Retinal pigment epithelial cell (primary cell): ENCODE measurements at places on chromosomes 5 and 9.

DNA sequence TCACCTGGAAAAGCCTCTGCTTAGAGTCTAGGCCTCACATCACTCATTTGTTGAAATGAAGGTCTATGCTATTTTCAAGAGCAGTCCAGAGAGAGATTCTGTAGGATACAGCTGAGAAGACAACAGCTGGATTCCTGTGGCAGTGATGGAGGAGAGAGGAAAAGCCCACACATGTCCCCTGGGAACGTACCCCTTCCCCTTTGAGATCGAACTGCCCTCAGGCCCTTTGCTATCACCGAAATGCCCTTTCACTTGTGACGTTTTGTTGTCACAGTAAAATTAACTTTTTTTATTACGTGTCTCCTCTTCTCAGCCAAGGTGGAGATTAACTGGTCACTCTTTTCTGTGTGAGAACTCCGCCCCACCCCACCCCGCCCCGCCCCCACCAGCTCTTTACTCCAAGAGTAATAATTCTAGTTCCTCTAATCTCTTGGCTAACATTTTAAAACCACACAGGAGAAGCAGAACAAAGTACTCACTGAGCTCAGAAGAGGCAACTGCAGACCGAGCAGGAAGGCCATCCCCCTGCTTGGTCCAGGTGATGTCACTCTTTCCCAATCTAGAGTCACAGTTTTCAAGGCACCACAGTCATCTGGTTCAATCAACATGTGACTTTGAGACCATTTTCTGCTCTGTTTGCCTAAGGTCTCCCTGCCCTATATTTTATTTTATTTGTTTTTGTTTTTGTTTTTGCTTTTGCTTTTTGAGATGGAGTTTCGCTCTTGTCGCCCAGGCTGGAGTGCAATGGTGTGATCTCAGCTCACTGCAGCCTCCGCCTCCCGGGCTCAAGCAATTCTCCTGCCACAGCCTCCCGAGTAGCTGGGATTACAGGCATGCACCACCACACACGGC, 105.6 kb downstream of the SUSD1 start:
- DNase-seq: no peak

DNA sequence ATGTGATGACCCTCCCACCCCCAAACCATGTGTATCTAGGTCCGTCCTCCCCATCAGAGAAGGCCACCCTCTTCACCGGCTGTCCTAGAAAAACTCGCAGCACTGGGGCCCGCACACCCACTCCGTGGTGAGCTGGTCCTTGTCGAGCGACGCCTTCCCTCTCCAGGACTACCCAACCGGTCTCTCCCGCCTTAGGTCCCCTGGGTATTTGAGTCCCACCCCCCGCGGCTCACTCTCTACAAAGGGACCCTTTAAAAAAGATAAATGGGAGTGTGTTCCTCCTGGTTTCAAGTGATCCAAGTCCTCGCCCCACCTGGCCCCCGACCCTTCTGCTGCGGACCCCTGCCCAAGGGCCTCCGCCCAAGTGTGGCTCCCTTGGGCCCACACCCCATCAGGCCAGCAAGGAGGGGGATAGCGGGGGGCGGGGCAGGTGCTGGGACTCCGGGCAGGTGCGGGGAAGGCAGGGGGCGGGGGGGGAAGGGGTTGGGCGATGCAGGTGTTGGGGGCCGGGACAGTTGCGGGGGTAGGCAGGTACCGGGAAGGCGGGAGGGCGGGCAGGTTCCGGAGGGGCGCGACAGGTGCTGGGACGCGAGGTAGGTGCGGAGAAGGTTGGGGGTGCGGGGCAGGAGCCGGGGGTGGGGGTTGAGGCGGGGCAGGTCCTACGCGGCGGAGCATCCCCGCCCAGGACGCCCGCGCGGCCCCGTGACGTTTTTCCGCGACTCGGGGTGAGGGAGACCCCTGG, 970 bp upstream of the ARRDC1 start:
- DNase-seq: no peak

- no peak for DNase-seq
Measured at GRCh38 chr9:130371196-130371966, 73.4 kb upstream of the ASS1 start.

GRCh38 chr5:39360471-39361111, 3.7 kb downstream of the C9 start:
- no peak for DNase-seq

GRCh38 chr5:65873181-65873750, 53.1 kb upstream of the ERBIN start:
- peak; percentile 55 for DNase-seq

- DNase-seq: no peak
Measured at GRCh38 chr5:119402081-119402480, 46.3 kb downstream of the TNFAIP8 start.

- no peak for DNase-seq
Measured at GRCh38 chr9:87886933-87887505, 4.3 kb downstream of the SPATA31E1 start.

GRCh38 chr5:135149956-135150723, 116.1 kb upstream of the PITX1 start:
- DNase-seq: peak; percentile 21

DNA sequence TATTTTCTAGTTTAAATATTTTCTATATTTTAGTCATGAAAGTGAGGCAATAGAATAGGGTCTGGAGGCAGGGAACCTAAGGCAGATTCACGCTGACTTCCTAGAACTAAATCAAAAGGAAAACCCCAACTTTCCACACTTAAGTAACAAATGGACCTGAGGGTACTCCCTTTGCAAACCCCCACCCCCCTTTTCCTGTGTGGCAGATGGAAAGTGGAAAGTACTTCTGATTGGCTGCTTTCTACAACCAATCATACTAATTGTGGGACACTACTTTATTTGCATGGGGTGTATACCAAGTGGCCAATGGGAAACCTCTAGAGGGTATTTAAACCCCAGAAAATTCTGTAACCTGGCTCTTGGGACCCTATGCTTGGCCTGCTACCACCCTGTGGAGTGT, 4.8 kb upstream of the CENPH start:
- no peak for DNase-seq

GRCh38 chr9:126056312-126057021, 270.2 kb upstream of the MVB12B start:
- DNase-seq: no peak

DNA sequence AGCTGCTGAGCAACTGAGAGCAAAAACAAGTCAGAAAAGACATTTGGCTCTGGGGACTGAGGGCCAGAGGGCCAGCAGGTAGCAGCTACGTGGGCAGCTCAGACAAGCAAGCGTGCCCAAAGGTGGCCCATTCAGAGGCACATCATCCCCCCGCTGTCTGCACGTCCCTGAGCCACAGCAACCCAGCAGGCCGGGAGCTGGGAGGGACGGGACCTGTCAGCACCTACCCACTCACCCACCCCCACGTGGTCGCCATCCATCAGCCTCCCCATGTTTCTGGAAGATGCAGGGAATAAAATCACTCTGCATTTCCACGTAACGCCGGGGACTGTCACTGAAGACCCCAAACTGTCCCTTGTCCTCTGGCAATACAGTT, 167.8 kb downstream of the COL23A1 start:
- DNase-seq: no peak

DNA sequence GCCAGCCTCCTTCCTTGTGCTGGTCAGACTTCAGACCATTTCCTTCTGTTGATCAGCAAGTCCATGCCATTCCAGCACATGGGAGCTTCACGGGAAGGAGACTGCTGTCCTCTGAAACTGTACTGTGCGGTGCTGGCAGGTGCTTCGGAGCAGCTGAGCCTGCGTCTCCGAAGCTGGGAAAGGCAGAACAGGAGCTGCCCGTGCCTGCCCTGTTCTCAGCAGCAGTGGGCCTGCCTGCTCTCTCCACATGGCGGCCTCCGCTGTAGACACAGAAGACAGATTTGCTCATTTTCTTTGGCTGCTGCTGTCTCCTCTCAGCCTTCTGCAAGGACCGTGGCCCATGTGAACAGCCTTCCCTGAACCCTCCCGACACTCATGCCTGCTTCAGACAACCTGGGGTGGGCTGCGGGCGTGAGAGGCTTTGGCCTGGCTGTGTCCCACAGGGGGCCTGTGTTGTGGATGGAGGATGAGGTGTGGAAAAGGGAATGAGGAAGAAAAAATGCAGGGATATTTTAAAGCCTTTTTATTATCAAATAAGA, 43.1 kb downstream of the HABP4 start:
- no peak for DNase-seq

GRCh38 chr5:113531481-113532159, 18.1 kb downstream of the YTHDC2 start:
- no peak for DNase-seq

DNA sequence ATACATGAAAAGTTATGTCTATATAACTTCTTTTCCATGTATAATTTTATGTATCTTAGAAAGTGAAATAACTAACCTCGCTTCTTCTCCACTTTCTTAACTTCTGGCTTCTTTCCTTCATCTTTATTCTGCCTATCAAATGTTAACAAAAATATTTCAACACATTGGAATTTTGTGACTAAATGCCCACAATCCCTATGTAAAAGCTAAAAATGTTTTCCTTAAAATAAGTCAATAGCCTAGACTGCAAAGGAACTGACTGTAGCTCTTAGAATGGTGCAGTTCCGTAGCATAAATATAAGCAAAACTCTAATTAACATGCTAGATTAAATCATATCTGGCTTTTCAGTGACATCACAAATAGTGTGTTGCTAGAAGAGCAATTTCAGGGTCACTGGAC, 40.9 kb downstream of the PSIP1 start:
- DNase-seq: no peak

- no peak for DNase-seq
Measured at GRCh38 chr9:128215491-128216409, 12.6 kb downstream of the DNM1 start.

DNA sequence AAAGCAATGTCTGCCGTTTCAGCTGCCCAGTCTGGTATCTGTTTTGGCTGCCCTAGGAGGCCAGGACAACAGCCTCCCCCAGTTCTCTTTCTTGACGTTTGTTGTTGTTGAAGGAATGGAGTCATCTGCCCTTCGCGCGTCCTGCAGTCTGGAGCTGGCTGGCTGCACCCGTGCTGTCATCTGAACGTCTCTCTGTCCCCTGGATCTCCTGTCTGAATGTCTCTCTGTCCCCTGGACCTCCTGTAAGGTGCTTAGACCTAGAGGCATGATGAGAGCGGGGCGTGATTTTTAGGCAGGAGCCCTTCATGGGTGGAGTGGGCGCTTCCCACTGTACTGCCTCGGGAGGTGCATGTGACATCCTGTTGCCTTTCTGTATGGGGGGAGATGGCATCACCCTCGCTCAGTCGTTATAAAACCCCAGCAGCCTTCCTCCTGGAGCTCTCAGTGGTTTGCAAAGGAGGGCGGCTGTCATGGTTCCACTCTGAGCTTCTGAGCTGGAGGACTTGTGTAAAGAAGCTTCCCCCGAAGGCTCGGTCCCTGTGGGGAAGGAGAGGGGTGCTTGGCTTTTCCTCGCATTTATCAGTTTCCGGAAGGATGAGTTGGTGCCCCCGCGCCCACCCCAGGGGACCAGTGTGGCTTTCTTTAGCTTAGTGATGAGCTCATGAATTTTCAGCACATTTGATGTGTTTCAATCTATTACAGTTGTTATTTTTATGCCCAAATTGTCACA, 49.8 kb upstream of the OLFM1 start:
- no peak for DNase-seq

GRCh38 chr5:83921666-83922193, 201.1 kb upstream of the HAPLN1 start:
- DNase-seq: no peak

DNA sequence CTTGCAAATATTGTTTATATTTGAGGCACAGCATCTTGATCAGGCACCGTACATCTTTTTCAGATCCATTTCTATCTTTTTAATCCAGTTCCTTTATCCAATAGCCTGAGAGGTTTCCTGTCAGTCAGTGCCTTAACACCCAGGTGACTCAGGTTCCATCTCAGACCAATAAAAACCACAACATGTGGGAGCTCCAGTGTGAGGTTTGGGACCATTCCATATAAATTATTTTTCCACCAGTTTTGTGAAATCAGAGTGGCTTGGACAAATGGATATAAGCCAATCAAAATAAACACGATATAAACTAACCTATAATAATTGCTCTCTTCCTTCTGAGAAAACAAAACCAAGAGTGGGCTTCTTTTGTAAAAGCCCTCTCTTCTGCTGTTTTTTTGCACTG, 351.3 kb downstream of the NTRK2 start:
- DNase-seq: no peak

- no peak for DNase-seq
Measured at GRCh38 chr5:111854186-111854585, 97.2 kb upstream of the NREP start.
